Stimulated activated CD4-positive, alpha-beta T cell treated with anti-CD3 and anti-CD28 coated beads, Interleukin-15, amount 100 ng/mL, for 24 hours (primary cell): ENCODE measurements at places on chromosomes 16 and 17.
A peak's percentile ranks its signal among the peaks of the same experiment; 100 is the strongest.

GRCh38 chr16:49951574-49952195 lies 73.3 kb upstream of the CNEP1R1 start:
- DNase-seq: no peak

DNA sequence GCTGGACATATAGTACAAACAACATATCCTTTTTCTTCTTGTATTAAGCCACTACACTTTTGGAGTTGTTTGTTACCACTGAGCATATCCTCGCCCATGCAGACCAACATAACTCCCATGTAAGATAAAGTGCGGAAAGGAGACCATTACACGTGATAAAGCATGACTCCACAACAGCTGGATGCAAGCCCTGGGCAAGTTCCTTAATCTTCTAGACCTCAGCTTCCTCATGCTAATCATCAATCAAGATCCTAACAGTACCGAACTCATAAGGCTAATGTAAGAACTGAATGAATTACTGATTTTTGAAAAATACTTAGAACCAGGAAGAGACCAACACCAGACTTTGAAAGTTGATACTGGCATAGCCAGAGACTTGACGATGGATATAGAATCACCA lies 47.0 kb upstream of the GSG1L start:
- DNase-seq: no peak

DNA sequence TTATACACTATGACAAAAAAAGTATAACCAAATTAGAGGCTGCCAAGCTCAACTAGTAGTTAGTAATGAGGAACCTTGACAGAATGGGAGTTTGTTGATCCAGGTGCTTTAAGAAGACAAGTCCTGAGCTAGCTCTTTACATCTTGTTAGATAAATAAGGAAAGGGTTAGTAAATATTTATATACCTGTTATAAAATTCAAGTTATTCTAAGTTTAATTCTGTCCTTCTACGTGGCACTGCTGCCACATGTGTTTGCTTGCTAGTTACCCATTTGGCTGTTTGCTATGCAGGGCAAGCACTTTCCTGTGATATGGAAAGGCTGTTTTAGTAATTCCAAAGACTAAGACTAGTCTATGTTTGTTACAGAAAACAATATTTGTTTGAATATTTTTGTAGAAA lies 180.5 kb downstream of the MYO1D start:
- DNase-seq: no peak

DNA sequence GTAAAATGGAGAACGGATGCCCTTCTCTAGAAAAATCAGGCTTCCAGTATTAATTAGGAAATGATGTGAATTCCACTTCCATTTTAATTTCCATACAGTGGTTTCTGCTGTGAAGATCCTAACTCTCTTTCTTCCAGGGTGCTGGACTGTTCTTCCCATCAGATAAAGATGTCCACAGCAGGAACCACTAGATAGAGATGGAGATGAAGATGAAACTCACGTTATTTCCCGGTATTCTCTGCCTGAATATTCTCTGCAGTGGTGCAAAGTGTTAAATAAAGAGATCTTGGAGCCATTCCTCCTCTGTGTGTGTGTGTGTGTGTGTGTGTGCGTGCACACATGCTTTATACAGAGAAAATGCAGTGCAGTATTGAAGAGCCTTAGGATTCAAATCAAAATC lies 727.5 kb downstream of the KCNJ2 start:
- DNase-seq: no peak

GRCh38 chr16:57984443-57985203 lies 13.7 kb upstream of the CNGB1 start:
- DNase-seq: peak; percentile 96

DNA sequence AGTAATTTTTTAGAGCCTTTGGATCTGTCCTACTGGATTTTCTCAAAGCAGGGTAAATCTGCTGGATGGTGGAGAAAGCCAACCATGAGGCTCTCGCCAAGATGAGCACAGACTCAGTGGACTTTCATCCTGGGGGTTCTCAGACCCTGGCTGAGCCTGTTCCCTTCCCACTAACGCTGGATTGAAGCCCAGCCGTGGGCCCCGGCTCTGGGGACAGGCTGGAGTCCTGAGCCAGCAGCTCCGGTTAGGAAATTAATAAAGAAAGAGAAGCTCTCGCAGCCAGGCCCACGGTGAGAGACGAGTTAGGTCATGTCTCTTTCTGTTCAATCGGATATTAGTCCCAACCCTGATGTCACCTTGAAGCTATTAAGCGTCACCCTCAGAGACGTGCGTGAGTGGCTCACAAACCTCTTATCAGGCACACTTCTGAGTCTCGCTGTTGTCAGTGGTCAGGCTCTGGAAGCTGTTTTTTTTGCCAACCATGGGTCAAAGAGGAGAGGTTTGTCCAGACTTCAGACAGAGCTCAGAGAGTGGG lies 27.1 kb downstream of the MEOX1 start:
- DNase-seq: no peak

GRCh38 chr16:57262841-57263540 lies 17.9 kb downstream of the ARL2BP start:
- DNase-seq: no peak

DNA sequence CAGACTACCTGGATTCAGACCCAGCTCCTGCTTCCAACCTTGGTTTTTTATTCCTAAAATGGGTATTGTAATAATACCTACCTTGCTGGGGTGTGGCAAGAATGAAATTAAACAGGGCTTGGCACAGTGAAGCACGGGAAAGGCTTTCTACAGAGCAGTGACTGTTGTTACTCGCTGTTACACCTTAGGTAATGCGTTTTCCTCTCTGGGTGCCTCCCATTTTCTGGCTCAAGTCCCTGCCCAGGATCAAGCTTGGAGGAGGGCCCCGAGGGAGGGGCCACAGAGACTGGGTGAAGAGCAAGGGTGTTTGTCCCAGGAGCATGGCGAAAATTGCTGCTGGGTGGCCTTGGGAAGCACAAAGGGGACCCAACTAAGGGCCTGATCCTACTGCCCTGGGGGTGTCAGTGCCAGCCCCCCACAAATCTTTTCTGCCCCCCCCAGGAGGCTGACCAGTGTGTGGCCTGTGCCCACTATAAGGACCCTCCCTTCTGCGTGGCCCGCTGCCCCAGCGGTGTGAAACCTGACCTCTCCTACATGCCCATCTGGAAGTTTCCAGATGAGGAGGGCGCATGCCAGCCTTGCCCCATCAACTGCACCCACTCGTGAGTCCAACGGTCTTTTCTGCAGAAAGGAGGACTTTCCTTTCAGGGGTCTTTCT lies 13.3 kb downstream of the MIEN1 start:
- no peak for DNase-seq

DNA sequence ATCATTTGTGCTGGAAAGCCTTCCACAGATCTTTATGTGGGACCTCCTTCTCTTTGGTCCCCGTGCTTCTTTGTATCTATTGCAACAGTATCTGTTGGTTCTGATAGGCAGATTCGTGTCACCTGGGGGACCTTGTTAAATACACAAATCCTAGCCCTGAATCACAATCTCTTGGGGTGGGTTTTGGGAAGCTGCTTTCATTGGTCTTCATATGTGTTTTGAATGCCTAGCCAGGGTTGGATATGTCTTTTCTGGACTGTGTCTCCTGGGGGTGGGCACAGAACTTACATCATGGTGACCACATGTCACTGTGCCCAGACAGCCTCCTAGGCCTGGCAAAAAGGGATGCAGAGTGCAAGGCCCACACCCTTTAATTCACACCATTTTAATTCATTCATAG lies 81.0 kb upstream of the HNF1B start:
- no peak for DNase-seq

DNA sequence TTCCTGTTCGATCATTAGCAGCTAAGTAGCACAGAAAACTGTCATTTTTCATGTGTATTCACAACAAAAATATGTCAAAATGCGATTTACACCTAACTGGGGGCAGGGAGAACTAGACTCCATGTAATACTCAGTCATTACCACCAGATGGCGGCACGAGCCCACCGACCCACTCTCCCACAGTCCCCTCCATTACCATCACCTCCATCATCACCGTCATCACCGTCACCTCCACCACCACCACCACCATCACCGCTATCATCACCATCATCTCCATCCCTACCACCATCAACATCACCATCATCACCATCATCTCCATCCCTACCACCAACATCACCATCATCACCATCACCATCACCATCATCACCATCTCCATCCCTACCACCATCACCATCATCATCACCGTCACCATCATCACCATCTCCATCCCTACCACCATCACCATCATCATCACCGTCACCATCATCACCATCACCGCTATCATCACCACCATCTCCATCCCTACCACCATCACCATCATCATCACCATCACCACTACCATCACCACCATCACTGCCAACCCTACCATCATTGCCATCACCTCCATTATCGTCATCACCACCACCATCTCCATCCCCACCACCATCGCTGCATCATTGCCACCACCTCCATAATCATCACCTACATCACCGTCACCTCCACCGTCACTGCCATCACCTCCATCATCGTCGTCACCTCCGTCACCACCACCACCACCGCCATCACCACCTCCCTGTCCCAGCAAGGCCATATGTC lies 14.4 kb downstream of the NDUFAF8 start:
- peak; percentile 65 for DNase-seq

GRCh38 chr16:82460766-82461165 lies 166.0 kb upstream of the CDH13 start:
- DNase-seq: no peak
